Mucosa of descending colon (tissue), 3 donors: ENCODE measurements at places on chromosomes 2 and 18. TPM values are rescaled to one million over a fixed set of nuclear protein-coding genes. Genes with fewer than 3 reads are reported as not detected.
A peak's percentile ranks its signal among the peaks of the same experiment; 100 is the strongest.

COL6A3 gene
- total RNA-seq, result 235 TPM

PCARE gene
- not detected for total RNA-seq

SIX2 gene
- 0.12 TPM for total RNA-seq

CYTIP gene
- total RNA-seq, result 5.8 TPM

CROCC2 gene
- total RNA-seq, result not detected

SMC6 gene
- 24.8 TPM for total RNA-seq

GAREM2 gene
- total RNA-seq, result 4.0 TPM

PKDCC gene
- total RNA-seq, result 88.8 TPM

IL37 gene
- 0.67 TPM for total RNA-seq

MATN3 gene
- not detected for total RNA-seq

GPR155 gene
- 15.6 TPM for total RNA-seq

UGT1A3 gene
- total RNA-seq, result 2.7 TPM

DPP10 gene
- total RNA-seq, result 6.3 TPM

GRCh38 chr2:203400805-203401585, 72.8 kb downstream of the ABI2 start:
- no peak for DNase-seq

DNA sequence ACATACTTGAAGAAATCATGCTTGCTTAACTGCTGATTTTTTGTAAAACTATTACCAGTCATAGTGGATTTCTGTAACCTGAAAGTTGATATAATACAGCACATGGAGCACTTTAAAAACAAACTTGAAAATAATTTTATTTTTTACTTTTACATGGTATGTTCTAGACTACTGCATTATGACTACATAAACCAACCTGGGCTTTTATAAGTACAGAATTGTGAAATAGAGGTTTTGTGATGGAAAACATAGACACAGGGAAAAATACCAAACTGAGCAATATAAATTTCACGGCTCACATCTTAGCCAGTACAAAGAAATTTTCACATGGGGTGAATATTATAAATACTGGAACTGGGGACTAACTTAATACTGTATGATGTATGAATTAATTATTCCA, 59.3 kb upstream of the CTIF start:
- DNase-seq, result no peak

- no peak for DNase-seq
These were observed 139.4 kb upstream of the HDAC4 start for GRCh38 chr2:239540174-239540573.

- no peak for DNase-seq
These were observed 85.7 kb downstream of the PXDN start for GRCh38 chr2:1658394-1659151.

DNA sequence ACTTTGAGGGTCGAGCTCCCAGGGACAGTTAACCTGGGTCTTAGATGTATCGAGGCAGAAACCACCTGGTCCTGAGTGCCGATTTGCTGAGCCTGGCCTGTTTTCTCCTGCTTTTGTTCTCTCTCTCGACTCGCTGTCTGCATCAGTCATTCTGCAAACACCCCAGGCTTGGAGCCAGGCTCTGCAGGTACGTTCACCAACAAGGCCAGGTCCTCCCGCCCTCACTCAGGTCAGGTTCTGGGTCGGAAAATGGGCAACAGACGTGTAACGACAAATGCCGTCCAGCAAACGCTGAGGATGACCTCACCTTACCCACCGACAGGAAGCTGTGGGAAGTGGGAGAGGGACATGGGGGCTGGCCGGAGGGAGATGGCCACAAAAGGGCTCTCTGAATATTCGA, 57.7 kb upstream of the PXDN start:
- no peak for DNase-seq

DNA sequence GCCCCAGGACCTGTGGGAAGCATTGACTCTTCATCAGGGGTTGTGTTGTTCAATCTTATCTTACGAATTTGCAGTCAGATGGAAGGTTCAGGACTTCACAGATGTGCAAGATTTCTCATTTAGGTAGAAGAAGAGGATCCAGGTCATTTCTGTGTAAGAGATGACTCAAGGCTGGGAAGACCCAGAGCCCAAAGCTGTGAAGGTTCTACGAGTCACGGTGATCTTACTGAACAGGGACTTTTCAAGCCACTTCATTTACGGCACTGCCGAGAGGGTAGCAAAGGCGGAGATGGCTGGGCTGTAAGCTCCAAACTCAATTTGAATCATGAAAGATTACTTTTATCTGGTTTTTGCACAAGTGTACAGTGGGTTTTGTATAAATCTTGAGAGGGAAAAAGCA, 228.0 kb upstream of the MEX3C start:
- DNase-seq, result no peak

GRCh38 chr2:232300894-232301387, 77.6 kb upstream of the ALPP start:
- peak; percentile 46 for DNase-seq

- no peak for DNase-seq
These were observed 95.7 kb downstream of the MEIS1 start for GRCh38 chr2:66530651-66531050.

DNA sequence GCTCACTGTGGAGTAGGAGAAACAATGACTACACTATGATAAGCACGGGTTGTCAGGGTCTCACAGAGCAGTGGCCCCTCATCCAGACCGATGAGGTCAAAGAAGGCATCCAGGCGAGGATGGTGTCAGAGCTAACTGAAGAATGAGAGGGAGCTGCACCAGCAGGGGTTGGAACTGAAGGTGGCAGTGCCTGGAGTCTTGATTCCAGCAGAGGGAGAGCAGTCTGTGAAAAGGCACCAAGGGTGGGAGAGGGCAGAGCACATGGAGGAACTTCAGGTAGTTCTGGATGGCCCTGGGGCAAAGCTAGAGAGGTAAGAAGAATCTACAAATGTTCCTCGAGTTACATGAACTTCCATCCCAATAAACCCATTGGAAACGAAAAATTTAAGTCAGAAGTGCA, 12.6 kb downstream of the ELMOD3 start:
- no peak for DNase-seq

- no peak for DNase-seq
These were observed 114.6 kb upstream of the CDCA7 start for GRCh38 chr2:173240083-173240482.

GRCh38 chr2:220043155-220043989, 415.9 kb downstream of the SLC4A3 start:
- DNase-seq, result no peak

GRCh38 chr18:43061816-43062215, 53.7 kb downstream of the RIT2 start:
- no peak for DNase-seq

DNA sequence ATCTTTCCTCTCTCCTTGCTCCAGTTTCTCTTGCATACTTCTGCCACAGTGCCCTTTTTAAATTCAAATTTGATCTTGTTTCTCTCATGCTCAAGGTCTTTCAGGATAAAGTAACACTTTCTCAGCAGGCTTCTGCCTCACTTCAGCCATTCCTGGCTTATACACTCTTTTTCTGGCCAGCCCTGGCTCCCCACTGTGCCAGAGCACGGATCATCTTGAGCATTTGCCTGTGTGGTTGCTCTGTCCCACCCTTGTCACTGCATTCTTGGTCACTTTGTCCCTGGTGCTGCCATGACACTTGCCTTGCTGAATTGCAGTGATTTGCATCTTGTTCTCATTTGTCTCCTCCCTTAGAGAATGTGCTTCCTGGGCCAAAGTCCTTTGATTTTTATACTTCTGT, 634.3 kb downstream of the TMEM182 start:
- no peak for DNase-seq

GRCh38 chr2:1866402-1867111, 122.2 kb upstream of the PXDN start:
- DNase-seq, result no peak

GRCh38 chr2:189654641-189655040, 6.6 kb upstream of the ASNSD1 start:
- no peak for DNase-seq

DNA sequence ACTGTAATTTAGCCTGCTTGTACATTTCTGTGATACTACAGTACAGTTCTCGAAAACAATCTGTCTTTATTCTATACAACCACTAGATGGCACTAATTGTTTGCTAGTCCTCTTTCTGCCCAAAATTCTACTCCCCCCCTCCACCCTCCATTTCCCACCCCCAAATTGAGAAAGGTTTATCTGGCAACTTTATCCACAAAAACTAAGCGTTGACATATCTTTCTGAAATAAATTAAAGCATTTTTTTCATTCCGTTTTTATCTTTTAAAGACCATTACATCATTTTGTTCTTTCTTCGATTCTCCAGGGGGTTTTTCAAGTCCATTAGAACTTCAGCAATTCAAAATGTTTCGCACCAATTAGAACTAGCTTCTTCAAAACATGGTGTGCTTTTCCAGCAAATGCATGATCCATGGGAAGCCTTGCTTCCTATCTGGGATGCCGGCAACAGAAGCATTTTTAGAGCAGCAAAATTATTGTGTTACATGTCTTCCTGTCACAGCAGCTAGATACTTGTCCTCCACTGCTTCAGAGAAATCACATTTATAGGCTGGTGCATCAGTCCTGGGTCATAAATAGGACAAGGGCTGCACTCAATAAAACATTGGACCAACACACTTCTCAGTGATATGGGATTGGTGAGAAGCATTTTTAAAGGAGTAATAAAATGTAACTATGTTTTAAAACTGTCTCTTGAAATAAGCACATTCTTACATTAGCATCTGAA, 241.3 kb downstream of the PAX3 start:
- DNase-seq, result no peak

DNA sequence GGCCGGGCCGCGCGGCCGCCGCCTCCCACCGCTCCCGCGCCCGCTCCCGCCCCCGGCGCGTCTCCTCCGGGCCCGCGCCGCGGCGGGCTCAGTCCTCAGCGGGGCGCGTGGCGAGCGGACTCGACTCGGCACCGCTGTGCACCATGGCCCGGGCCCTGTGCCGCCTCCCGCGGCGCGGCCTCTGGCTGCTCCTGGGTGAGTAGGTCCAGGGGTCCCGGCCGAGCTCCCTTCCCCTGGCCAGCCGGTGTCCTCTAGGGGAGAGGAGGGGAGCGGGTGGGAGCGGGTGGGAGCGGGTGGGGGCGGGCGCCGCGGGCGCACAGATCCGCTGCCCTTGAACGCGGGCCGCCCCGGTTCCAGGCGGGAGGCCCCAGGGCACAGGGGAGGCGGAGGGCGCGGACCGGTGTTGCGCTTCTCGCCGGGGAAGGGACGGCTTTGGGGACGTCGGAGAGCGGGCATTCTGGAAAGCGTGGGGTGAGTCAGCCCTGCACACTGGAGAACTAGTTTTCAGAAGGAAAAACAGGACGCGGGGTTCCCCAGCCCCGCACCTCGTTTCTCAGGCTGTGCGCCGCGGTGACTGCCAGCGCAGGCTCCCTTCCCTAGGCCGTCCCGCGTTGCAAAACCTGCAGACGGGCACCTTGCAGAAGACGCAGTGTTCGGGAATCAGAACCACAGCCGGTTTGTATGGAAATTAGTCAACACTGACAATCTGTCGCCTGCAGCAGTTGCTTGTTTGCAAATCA, at the start of gene RAMP1:
TSS of gene RAMP1 (plus strand) at position 91 of the 740 bp plus-strand sequence. CDS start at position 144, 53 bp downstream.
- DNase-seq, result no peak

- no peak for DNase-seq
These were observed 109.1 kb downstream of the RIF1 start for GRCh38 chr2:151518802-151519201.

DNA sequence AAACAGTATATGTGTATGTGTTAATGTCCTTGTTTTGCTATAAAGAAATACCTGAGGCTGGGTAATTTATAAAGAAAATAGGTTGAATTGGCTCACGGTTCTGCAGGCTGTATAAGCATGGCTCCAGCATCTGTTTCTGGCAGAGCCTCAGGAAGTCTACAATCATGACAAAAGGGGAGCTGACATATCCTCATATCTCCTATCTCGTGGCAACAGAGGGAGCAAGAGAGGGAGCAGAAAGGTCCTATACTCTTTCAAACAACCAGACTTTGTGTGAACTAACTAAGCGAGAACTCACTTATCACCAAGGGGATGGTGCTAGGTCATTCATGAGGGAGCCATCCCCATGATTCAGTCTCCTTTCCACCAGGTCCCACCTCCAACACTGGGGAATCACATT, 13.0 kb downstream of the CALCRL start:
- no peak for DNase-seq

GRCh38 chr2:207960090-207960489, 65.2 kb downstream of the PLEKHM3 start:
- DNase-seq, result no peak

GRCh38 chr2:73142937-73143336, 30.2 kb upstream of the RAB11FIP5 start:
- no peak for DNase-seq

DNA sequence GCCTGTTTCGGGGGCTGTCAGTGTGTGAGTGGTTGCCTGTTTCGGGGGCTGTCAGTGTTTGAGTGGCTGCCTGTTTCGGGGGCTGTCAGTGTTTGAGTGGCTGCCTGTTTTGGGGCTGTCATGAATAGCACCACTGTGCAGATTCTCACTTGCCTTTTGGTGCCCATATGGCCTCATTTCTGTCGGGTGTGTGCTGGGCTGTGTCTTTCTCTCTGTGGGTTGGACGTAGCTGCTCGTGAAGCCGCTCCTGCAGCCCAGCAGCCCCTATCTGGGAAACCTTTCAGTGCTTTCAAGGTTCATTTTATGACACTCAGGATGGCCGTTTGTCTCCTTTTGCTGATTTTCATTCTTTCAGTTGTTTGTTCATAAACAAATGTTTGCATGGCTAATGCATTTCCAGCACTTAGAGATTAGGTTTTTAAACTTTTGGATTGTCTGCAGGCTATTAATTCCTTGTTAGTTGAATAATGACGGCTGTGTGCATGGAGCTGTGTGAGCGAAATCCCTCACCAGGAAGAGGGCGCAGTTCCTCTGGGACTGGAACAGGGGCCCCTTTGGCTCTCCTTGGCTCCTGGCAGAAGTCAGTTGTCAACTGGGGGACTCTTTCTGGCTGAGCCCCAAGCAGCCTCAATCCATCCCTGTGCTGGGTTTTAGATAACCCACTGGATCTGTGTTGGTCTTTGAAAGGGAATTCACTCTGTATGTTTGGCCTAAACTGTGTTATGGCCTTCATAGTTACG, 10.8 kb downstream of the AGAP1 start:
- DNase-seq, result peak; percentile 24
